ENCODE measurements at places on chromosomes 7 and 10.

DNA sequence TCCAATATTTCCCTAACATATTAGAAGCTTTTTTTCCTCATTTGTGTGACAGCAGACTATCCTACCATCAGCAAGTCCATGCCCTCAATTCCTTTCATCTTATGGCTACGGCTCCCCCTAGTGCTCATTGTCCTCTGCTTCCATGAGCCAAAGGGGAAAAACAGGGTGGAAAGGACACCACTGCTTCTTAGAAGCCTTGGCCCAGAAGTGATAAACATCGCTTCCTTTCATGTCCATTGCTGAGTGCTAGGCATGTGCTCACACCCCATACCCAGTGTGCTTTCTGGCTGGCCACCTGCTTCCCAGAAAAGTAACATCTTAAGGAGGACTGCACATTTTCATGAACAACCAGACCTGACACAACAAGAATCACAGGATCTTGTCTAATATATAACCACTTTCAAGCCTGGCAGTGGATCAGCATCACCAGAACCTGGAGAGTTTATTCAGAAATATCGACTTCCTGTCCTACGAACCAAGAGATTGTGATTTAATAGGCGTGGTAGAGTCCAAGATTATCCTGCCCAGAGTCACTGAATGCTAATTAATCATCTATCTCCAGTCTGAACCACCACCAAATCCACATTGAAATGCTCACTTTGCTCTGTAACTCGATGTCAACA lies 650.5 kb upstream of the SORCS1 start:
- DNase-seq: no peak

DNA sequence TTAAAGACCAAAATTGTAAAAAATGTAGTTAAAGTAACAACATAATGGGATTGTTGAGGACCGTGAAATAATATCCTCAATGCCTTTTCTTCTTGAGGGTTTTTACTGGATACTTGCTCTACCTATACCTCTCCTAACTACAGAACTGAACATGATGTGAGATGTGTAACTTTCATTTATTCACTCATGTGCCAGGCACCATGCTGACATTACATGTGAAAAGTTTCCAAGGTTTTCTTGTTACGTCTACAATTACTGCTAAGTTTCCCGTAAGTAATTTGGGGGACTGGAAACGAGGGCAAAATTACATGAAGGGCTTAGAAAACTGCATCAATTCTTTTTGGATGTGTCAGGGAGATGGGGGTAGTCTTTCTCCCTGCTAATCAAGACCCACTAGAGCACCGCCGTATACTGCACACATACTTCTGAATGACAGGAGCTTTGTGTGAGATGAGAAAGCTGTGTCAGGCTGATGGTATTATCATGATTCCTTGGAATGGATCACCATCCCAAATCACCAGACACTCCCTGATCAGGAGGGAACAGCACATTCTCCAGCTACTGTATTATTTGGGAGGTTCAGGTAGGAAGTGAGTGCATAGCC lies 41.8 kb downstream of the PTPRZ1 start:
- DNase-seq: no peak

DNA sequence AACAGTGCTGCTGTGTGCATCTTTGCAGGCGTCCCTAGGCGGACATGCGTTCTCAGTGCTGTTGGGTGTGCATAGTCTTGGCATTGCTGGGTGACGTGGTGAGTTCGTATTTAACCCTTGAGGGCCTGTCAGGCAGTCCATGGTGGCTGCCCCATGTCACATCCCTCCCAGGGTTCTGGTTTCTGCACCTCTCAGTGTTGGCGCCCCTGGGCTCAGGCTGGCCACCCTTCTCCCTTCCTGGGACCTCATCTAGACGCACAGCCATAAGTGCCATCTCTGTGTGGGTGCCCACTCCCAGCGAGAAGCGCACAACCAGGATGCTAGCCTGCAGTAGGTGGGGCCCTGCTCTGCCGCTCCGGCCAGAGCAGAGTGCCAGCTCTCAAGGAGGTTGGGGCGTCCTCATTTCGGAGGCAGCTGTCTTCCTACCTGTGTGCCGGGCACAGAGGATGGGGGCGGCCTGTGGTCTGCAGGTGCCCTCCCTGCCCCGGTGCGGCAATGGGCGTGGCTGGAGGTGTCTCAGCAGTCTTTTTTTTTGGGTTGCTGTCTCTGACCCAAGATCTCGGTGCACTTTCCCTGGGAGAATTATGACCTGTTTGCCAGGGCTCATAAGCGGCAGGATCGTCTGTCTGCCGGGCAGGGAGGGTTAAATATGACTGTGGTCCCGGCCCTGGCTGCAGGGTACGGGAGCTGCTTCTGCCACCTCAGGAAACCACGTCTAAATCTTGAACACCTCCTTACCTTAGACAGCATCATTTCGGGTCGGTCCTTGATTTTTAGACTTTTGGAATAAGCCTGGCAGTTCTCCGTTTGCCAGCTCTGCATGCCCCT lies 6.5 kb downstream of the INPP5A start:
- DNase-seq: no peak

DNA sequence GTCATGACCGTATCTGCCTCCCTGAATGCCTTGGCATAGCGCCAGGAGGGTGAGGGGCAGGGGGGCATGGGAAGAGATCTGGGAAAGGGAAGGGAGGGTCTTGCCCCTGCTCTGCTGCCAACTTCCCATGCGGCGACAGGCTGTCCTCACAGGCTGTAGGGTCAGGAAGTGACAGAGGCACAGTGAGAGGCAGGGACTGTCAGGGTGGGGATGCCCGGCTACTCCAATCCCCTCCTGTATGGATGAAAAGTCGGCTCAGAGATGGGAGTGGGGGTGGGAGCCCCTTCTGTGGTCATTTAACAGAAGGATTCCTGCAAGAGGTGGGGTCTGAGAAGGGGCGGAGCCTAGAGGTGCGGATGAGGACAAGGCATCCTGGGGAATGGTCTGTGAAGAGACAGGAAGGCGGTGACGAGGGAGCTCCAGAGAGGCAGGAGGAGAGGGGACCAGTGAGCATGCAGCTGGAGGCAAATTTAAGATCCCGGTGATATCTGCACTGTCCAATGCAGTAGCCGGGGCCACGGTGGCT lies 20.8 kb upstream of the UNC5B start:
- DNase-seq: no peak

DNA sequence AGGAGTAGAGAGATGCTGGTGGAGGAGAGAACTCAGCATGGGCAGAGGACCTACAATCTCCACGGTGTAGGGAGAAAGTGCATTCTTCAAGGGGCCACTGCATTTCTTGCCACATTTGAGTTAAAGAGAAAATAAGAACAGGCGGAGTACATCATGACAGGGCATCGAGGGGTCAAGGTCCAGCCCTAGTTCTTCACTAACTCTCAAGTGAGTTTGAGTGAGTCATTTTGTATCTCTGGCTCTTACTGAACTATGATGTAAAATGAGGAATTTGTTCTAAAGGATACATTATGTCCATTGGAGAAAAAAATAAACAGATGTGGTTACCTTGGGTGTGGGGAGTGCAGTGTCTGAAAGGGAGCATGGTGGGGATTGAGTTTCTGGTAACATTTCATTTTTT lies 182.9 kb downstream of the XPNPEP1 start:
- no peak for DNase-seq

All from stimulated activated CD4-positive, alpha-beta T cell treated with anti-CD3 and anti-CD28 coated beads, Interleukin-2, amount 100 ng/mL, for 4 hours (primary cell).